Osteocyte (in vitro differentiated cells): ENCODE measurements at places on chromosomes 6 and 20. TPM values are rescaled to one million over a fixed set of nuclear protein-coding genes. Genes with fewer than 3 reads are reported as not detected.

Gene GPR63
- 0.31 and 0.48 TPM in 2 replicates for total RNA-seq

Gene SCUBE3
- total RNA-seq, result 14.8 and 16.3 TPM in 2 replicates

Gene SMPDL3A
- total RNA-seq, result 12.8 and 14.6 TPM in 2 replicates

Gene HLA-DRB5
- total RNA-seq, result not detected in 2 replicates

Gene IL17A
- not detected in 2 replicates for total RNA-seq

Gene DYNLT1
- 116 and 118 TPM in 2 replicates for total RNA-seq

Gene NMBR
- total RNA-seq, result not detected in 2 replicates

Gene SYTL3
- 0.31 and 0.48 TPM in 2 replicates for total RNA-seq

Gene EPHA7
- 418 and 424 TPM in 2 replicates for total RNA-seq

Gene ADGRF1
- not detected in 2 replicates for total RNA-seq

Gene CDSN
- not detected in 2 replicates for total RNA-seq

DNA sequence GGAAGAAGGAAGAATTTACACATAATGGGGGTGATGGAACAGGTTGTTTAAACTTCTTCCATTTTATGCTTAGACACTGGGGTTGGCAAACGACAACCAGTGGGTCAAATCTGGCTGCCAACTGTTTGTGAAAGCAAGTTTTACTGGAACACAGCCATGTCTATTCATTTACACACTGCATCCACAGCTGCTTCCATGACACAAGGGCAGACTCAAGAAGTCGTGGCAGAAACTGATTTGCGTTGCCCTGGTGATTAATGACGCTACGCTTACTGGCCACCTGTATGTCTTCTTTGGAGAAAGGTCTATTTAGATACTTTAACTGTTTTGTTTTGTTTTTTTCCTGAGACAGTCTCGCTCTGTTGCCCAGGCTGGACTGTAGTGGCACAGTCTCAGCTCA lies 19.0 kb downstream of the CTCFL start:
- DNase-seq, result no peak

DNA sequence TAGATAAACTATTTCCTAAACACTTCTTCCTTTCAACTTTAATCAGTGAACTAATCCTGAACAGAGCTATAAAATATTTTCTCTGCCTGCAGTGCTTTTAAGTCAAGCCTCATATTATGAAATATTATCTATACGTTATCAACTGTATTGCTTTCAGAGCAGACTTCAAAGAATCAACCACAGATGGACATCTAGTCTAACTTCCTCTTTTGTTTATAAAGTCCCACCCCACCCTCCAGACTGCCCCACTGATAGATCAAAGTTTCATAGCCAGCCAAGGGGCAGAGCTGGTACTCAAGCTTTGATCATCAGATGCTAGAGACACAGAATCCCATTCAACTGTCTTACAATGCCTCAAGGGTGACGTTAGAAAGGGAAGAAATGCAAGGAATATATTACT lies 308.3 kb downstream of the LAMA2 start:
- no peak for DNase-seq

DNA sequence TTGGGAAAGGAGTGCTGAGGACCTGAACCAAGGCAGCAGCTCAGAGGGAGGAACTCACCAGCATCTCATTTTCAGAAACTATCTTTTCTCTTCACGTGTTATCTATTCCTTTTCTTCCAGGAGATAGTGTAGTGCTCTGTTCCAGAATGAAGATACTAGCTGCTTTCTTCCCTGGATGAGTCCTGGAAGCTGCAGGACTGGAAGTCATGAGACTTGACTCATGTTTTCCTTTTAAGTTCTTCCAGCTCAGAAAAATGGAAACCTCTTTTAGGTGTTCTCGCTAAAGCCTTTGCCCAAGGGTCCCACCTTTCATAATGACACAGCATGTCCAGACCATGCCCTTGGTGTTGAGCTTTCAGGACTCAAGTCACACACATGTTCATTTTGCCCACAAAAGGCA lies 106.7 kb downstream of the UNC5CL start:
- DNase-seq, result no peak

DNA sequence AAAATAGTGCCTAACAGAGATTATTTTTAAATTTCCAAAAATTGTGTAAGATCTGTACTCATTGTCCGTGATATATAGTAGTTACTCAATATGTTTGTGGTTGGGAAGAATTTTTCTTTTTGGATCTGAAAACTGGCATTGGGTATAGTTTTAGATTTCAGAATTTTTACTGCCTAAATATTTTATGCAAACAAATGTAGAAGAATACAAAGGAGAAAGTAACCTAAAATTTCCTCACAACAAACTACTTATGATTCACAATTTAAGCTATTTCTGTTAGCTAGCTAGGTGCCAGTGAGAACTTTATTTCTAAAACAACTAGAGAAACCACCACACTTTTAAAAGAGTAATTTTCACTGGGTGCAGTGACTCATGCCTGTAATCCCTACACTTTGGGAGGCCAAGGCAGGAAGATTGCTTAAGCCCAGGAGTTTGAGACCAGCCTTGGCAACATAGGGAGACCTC lies 38.8 kb downstream of the SESN1 start:
- no peak for DNase-seq

- no peak for DNase-seq
Observed at GRCh38 chr20:31838646-31839292, 6.6 kb downstream of the FOXS1 start.

- no peak for DNase-seq
Observed at GRCh38 chr20:44597930-44598329, 15.6 kb downstream of the PKIG start.

GRCh38 chr6:95923518-95923917 lies 92.3 kb upstream of the FUT9 start:
- no peak for DNase-seq

GRCh38 chr6:96963809-96964208 lies 39.3 kb downstream of the KLHL32 start:
- no peak for DNase-seq

DNA sequence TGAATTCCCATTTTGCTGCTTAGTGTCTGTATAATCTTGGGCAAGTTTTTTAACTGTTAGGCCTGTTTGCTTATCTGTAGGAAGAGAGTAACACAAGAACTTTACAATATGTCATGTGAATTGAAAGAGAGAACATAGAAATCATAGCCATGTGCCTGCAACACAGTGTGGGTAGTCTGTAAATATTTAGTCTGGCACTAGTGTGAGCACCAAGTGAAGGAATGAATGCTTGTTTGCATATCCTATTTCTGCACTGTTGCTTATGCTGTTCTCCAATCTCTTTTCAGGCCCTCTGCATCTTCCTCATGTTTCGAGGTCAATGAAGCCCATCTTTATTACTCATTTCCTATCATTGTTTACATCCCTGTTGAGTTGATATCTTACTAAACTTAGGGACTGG lies 49.2 kb downstream of the CBFA2T2 start:
- no peak for DNase-seq

GRCh38 chr6:25257686-25258348 lies 21.4 kb upstream of the CARMIL1 start:
- no peak for DNase-seq

DNA sequence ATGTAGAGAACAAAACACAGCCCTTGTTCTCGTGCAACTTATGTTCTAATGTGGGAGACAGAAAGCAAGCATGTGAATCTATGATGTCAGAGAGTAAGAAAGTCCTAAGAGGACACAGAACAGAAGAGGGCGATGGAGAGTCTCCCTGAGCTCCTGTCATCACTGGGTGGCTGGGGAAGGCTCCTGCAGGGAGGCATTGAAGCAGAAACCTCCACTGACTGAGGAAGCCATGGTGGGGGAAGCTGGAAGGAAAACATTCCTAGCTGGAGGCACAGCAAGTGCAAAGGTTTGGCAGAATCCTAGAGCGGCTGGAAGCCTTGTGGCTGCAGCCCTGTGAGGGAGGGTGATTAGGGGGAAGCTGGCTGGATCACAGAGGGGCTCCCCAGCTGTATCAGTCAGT lies 248.0 kb downstream of the CDH26 start:
- DNase-seq, result peak; percentile 62

DNA sequence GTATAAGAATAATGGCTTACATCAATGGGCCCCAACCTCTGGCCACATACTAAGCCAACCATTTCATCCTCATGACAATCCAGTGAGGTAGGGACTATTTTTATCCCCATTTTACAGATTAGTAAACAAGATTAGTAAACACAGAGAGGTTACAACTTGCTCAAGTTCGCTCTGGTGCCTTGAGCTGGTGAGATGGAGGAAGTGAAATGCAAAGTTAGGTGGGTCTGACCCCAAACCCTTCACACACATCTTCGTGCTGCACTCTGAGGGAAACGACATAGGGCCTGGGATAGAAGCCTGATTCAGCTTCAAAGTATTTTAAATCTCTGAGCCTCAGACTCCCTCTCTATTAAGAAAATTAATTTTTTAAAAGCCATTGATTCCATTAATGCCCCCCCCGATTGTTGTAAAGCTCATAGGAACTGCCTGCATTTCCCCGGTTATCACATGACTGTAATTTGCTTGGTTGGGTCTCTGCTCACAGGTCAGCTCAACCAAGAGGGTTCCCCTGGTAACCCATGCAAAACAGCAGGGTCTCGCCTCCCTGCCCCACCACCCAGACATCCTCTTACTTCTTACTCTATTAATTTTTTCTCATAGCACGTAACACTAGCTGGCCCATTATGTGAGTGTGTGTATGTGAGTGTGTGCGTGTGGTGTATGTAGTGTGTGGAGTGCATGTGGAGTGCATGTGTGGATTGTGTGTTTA lies 221.2 kb downstream of the MAFB start:
- no peak for DNase-seq

GRCh38 chr6:106360410-106360988 lies at the start of gene CRYBG1:
TSS of gene CRYBG1 (plus strand) at chr6:106360717. CDS start at chr6:106360909, 192 bp downstream.
- DNase-seq, result peak; percentile 87

DNA sequence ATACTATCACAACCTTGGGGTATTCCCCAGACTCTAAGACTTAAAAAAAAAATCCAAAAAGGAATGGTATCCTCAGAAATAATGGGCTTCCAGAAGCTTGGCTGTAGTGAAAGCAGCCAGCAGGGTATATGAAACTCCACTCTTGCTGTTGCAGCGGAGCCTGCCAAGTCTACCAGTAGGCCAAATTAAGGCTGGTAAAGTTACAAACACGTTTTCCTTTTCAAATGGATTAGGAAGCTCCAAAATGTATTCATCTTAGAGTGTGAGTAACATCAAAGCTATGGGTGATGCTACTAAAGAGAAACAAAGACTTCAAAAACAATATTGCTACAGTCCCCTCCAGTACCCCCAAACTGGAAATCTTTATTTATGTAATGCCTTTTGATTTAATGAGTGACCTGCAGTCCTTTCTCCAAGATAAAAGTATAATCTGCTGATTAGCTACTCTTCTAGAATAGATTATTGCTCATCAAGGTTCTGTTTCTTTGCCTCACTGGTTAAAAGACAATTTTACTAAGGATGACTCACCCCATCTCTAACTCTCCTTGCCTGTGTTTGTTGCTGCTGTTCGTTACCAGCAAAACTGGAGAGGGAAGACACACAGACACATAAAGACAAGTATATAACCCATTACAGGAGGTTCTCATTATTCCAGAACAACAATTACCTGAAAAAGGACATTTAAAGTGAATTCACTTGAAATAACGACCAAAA lies 84.9 kb downstream of the BTBD9 start:
- no peak for DNase-seq

- no peak for DNase-seq
Observed at GRCh38 chr20:19964289-19965265, 52.6 kb upstream of the NAA20 start.

DNA sequence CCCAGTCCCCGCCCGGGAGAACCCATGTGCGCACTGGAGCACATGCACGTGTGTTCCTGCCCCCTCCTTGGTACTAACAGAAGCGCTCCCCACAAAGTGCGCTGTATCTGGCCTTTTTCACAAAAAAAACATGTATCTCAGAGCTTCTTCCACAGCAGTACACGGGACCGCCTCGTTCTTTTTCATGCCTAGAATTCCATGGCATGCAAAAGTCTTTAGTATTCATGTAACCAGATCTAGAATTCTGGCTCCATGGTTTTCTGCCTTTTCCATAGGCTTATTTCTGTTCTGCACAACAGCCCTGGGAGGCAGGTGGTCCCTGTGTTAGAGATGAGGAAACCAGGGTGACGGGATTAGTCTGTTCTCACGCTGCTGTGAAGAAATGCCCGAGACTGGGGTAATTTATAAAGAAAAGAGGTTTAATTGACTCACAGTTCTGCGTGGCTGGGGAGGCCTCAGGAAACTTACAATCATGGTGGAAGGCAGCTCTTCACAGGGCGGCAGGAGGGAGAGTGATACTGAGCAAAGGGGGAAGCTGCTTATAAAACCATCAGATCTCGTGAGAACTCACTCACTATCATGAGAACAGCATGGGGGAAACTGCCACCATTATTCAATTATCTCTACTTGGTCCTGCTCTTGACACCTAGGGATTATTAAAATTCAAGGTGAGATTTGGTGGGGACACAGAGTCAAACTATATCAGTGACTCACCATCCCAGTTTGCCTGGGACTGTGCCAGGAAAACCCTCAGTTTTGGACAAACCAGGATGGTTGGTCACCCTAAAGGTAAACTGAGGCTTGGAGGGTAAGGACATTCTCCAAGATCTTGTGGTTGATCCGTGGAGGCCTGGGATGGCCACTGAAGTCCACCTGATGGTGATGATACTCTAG lies 41.0 kb downstream of the C20orf203 start:
- no peak for DNase-seq

DNA sequence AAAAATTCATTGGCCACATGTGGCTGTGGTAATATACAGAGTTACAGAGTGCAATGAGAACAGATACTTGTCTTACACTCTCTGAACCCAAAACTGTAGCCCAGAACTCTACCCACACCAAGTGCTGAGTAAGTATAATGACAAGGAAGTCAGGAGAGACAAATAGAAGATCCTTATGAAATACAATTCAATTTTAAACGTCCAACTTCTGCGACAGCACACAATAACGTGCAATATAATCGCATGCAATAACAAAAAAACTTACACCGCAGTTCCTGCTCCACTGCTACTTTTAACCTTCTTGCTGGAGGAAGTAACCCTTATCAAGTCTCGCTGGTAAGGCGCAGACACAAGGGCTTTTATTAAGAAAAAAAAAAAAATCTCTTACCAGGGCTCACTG lies 881 bp downstream of the SFT2D1 start:
- DNase-seq, result no peak

- DNase-seq, result no peak
Observed at GRCh38 chr6:98887650-98888049, 53.3 kb downstream of the POU3F2 start.
